Activated CD4-positive, alpha-beta T cell treated with anti-CD3 and anti-CD28 coated beads for 48 hours (primary cell): ENCODE measurements at places on chromosomes 1 and 21.

- no peak for DNase-seq
These were observed 7.6 kb upstream of the AADACL4 start for GRCh38 chr1:12636098-12636950.

DNA sequence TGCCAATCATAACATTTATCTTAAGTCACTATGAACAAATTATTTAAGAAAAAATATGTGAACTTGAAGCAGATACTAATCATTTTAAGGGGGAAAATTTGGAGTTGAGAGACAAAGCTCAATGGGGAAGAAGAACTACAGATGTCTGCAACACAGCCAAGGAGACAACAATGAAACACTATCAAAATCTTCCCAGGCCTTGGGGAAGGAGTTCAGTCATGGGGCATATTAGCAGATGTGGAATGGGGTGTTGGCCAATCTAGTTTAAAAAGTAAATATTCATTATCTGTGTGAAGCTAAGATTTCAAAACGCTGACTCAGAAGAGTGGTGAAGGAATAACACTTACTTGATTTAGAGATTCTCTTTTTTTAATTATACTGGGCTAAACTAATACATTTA, 671.6 kb upstream of the ZP4 start:
- no peak for DNase-seq

- DNase-seq: no peak
These were observed 261.5 kb downstream of the SMYD3 start for GRCh38 chr1:246245541-246245940.

GRCh38 chr1:213884402-213884801, 103.4 kb upstream of the PROX1 start:
- DNase-seq: no peak

GRCh38 chr1:39293375-39294070, 89.0 kb downstream of the MACF1 start:
- DNase-seq: no peak

DNA sequence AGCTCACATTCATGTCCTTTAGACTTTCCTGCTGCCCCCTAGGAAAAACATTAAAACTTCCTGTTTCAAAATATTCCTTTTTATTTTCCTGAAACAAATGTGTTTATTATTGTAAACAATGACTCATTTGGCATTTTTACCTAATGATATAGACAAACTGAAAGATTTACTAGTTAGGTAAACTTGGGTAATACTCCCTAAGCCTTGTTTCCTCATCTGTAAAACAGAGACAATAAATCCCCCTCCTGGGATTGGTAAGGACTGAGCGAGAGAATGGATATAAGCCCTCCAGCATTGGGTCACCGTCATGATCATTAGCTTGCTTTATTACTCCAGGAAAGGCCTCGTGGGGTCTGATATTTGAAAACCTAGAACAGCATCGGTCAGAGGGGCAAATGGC, 59.8 kb downstream of the LPAR3 start:
- no peak for DNase-seq

DNA sequence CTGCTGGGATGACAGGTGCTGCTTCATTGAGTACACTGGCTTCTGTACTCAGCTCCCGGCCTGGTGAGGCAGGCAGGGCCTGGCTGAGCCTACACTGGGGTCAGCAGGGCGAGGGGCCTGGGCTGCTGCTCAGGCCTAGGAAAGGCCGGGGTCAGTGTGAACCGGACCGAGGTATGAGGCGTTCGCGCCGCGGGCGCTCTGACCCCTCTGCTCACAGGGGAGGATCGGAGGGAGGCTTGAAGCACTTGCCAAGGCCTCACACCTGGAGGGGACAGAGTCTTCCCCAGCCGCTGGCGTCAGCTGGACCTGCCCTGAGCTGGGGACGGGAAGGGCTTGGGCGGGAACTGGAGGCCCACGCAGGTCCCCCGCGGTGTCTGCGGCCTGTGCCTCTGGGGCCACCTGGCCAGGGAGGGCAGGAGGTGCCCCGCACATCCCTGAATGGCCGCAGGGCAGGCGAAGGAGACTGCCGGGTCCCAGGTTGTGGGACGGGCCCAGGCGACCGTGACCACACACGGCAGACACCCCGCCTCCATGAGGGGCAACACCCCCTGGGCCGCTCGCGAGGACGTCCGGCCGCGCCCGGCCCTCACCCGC, 466 bp downstream of the PEX10 start:
- no peak for DNase-seq

GRCh38 chr1:230066466-230067404, at the start of gene GALNT2:
GALNT2 (plus strand) TSS chr1:230067238; CDS start chr1:230067281, 43 bp downstream.
- peak; percentile 90 for DNase-seq

DNA sequence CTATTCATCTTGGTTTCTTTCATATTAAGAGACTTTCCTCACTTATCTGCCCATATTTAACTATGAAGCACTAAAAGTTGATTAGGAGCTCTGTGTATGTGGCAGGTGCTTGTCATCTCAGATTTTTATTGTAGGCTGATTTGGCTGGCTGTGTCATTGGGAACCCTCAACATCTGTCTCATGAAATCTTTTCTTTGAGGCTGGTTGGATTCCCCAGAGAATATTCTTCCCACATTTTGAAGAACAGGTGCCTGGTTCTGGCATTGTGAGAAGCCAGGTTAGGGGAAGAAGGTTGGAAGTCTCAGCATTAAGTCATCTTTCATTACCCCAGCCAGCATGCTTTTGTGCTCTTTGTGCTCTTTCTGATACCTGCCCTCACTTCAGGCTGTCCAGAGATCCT, 37.1 kb downstream of the EEIG2 start:
- no peak for DNase-seq

DNA sequence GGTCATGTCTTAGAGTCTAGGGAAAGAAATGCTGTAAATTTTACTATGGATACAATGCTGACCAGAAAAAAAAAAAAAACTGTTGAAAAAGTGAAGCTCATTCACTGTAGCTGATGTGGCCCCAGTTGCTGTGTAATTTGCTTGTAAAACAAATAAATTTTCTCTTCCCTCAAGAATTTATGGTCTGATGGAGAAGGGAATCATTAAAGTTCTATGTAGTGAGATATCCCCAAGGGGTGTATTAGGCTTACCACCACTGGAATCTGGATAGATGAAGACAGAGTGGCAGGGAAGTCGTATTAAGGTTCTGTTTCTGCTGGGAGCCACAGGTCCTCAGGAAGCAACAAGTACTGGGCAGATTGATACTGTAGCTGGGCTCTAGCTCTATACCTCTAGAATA, 860.0 kb downstream of the LTN1 start:
- no peak for DNase-seq

DNA sequence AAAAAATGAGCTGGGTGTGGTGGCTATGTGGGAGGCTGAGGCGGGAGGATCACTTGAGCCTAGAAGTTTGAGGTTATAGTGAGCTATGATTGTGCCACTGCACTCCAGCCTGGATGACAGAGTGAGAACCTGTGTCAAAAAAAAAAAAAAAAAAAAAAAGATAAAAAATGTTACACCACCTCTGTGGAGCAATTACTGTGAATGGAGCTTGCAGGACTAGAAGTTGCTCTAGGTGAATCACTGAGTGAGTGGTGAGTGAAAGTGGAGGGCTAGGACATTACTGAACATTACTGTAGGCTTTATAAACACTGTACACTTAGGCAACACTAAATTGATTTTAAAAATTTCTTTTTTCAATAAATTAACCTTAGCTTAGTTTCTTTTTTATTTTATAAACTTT, 21.9 kb downstream of the TLCD4 start:
- DNase-seq: no peak

- peak; percentile 8 for DNase-seq
These were observed 77.7 kb downstream of the CC2D1B start for GRCh38 chr1:52288286-52288685.

DNA sequence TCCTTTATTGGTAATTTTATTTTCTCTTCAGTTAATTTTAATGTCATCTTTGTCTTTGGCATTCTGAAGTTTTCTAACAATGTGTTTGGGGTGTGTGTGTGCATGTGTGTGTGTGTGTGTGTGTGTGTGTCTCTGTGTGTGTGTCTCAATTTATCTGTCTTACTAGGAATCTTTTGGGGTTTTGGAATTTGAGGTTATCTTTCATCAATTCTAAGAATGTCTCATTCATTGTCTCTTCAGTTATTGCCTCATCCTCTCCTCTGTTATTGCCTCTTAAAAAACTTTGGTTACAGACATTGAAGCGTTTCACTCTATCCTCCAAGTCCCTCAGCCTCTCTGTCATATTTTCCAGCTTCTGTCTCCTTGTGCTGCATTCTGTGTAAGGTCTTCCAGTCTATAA, 18.1 kb upstream of the SAMD13 start:
- no peak for DNase-seq

GRCh38 chr1:44677201-44677766, 2.8 kb downstream of the ARMH1 start:
- DNase-seq: no peak

- DNase-seq: no peak
These were observed 46.4 kb upstream of the CDC42BPA start for GRCh38 chr1:227364657-227365056.

DNA sequence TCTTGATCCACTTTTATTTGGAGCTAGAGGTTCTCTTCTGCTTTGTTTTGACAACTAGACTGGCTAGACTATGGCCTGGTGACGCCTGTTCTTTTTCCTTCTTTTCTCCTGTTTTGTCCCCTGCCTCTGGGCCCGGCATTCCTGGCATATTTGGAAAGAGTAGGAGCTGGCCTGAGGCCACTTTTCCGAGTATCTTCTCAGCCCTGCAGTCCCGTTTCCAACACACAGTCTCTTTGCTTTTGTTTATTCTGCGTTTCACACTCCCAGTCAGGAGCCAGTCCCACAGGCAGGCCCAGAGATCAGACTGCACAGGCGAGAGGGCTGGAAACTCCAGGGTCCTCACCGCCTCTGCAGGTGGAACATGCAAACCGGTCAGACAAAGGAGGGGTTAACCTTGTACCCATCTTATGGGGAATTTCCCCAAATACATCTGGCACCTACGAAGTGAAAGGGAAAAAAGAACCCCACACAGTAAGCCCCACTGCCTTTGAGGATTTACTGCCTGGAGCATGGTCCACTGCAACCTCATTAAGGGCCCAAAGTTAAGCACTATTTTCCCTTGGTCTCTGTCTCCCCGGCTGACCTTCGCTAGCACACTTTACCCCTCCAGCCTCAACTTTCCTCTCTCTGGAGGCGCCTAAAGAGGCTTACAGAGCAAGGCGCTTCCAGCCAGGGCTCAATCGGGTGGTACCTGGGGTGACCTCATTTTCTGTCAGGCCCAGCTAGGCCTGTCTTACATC, 141.1 kb downstream of the TOMM20 start:
- DNase-seq: peak; percentile 50

- peak; percentile 15 for DNase-seq
These were observed 3.2 kb downstream of the SLC2A1 start for GRCh38 chr1:42955311-42956063.
